ENCODE measurements at places on chromosomes 3 and 15. TPM values are rescaled to one million over a fixed set of nuclear protein-coding genes. Genes with fewer than 3 reads are reported as not detected.

The REC114 gene
- total RNA-seq = not detected

The FBXO45 gene
- 10.8 TPM for total RNA-seq

The FGF7 gene
- total RNA-seq = 0.98 TPM

The SCG3 gene
- total RNA-seq = not detected

The CLPX gene
- total RNA-seq = 54.5 TPM

The EFCAB12 gene
- total RNA-seq = under 0.01 TPM

The NR2E3 gene
- 0.19 TPM for total RNA-seq

The CTXN2 gene
- not detected for total RNA-seq

The GOLGA8S gene
- total RNA-seq = not detected

The GP9 gene
- total RNA-seq = not detected

Measured in vein endothelial cell (primary cell).